ENCODE measurements at places on chromosomes 2 and 18.
A peak's percentile ranks its signal among the peaks of the same experiment; 100 is the strongest.

- peak; percentile 20 for DNase-seq
Observed at GRCh38 chr2:179239195-179239594, 25.4 kb downstream of the SESTD1 start.

GRCh38 chr18:73235491-73235890, 367.7 kb upstream of the NETO1 start:
- peak; percentile 87 for DNase-seq

- no peak for DNase-seq
Observed at GRCh38 chr2:239954166-239955086, 70.7 kb downstream of the NDUFA10 start.

DNA sequence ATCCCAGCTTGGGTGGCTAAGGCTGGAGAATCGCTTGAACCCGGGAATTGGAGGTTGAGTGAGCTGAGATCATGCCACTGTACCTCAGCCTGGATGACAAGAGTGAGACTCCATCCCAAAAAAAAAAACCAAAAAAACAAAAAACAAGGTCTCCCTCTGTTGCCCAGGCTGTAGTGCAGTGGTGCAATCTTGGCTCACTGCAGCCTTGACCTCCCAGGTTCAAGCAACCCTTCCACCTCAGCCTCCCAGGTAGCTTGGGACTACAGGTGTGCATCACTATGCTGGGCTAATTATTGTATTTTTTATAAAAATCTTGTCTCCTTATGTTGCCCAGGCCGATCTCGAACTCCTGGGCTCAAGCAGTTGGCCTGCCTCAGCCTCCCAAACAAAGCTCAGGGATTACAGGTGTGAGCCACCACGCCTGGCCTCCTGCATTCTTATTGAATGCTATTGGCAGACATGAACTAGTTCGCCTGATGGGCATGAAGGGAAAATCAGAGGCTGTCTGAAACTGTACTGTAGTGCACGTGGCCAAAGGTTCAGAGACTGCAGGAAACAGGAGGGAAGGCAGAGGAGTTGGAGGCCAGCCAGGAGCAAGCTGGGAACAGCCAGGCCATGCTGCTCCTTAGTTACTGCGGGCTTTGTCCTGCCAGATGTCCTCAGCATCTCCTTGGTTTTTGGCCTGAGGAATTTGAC, 16.0 kb upstream of the ASXL2 start:
- peak; percentile 8 for DNase-seq

DNA sequence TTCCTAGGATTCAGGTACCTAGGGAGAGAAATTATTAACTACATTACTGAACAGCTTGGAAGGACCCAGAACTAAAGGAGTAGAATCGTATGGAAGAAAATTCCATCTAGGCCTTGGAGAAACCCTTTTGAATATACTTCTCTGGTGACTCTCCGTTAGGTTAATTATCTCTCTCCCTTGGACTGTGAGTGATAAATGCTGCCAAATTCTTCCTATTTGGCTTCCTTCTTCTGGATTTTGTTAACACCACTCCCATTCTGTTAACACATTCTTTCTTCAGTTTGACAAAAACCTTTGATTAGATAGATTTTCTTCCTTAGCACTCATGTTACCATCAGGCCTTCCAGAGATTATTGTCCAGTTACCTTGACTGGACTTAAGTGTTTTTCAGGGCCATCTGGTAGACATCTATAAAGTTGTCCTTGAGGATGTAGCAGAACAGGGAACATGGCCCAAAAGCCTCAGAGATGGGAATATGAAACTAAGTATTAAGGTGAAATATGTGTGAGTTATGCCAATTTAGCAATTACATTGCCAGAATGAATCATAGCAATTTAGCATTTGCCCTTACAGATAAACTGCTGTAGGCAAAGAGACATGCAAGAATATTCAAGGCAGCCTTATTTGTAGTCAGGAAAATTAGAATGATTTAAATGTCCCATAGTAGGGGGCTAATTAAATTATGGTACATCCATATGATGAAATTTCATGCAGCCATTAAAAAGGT, 6.7 kb downstream of the CYP27A1 start:
- DNase-seq, result no peak

GRCh38 chr2:23489471-23490322, 104.7 kb downstream of the KLHL29 start:
- DNase-seq, result no peak

DNA sequence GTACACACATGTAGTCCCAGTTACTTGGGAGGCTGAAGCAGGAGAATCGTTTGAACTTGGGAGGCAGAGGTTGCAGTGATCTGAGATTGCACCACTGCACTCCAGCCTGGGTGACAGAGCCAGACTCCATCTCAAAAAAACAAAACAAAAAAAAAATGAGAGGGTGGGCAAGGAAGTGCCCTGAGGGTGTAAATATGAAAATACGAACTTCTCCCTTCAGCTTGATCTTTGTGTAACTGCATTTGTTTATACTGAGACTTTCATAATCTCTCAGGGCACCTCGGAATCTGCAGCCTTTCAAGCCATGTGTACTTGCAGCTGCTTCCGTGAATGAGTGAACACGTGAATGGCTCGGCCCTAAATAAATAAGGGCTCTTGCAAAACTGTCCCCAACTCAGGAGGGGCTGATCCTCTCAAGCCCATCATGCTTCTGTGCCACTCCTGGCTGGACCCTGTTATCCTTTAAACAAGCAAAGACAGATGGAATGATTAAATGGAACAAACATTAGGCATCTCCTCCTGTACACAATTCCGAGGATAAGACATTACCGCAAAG, 96.8 kb downstream of the BOD1L2 start:
- no peak for DNase-seq

DNA sequence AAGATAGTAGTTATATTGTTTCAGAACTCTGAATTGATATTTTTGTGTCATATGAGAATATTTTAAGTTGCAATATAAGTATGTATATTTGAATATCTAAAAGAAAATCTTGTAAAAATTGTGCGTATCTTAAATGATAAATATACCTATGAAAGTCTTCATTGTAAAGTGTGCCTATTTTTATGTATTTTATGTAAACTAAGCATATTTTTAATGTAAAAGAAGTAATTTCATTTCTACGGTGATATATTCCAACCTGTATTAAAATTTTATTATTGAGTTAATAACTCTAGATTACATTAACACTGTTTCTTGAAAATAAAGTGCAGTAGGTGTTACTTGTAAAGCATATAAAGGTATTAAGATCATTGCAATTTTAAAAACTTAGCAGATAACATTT, 233.4 kb downstream of the PHLPP1 start:
- DNase-seq, result no peak

DNA sequence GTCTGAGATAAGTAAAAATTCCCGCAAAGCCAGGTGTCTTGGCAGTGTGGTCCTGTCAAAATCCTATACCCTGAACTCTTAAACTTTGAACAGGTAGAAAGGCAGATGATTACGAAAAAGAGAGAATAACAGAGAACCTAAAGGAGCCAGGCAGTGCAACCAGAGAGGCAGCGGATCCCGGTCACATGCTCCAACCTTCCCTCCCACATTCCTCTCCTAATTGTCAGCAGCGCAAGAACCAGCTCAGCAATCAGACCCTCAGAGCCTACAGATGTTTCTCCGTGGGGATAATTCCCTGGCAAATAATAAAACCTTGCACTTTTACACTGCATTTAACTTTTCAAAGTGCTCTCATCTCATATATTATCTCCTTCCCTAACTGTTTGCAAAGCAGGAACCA, 124.8 kb downstream of the EPHA4 start:
- peak; percentile 54 for DNase-seq

DNA sequence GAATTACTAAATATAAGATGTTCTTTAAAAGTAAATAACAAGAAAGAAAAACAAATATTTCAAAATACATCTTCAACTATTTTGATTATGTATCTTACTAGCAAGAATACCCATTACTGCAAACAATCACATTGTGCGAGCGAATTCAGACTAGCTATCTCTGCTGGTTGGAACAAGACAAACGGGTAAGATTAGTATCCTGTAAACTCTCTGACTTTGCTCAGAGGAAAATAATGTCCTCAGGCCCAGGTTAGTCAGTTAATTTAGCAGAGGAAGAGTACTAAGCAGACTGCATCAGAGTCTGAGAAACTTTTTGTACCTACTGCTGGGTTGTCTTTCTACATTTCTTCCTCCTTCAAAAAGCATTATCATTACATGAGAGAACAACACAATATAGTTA, 50.4 kb upstream of the MCM6 start:
- DNase-seq, result no peak

- no peak for DNase-seq
Observed at GRCh38 chr2:30663806-30664205, 143.4 kb downstream of the CAPN13 start.

DNA sequence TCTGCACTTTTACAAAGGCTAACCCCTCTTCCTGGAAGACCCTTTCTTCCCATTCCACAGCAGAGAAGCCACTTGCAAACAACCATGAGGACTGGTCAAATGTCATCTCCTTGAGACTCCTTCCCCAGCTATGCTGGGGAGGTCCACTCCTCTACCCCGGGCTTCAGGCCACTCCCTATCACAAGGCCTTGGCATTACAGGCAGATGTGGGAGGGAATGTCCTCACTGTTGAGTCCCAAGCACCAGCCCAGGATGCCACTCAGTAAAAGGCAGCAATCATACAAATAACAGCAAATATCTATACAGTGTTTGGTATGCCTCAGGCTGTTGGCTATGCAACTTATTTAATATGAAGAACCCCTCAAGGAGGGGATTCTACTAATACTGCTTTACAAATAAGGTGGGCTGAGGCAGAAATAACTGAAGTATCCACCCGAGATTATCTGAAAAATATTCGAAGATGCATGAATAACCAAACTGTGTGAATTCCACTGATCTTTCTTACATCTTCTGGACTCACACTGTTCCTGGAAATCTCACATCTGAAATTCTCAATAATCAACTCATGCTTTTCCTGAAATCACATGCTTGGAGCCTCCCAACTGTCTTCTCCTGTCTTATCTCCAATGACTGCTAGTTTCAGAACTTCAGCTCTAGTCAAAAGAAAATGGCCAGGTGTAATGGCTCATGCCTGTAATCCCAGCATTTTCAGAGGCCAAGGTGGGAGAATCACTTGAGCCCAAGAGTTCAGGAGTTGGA, 226.3 kb downstream of the TCF4 start:
- no peak for DNase-seq

- no peak for DNase-seq
Observed at GRCh38 chr2:46537624-46538295, 58.4 kb downstream of the TMEM247 start.

DNA sequence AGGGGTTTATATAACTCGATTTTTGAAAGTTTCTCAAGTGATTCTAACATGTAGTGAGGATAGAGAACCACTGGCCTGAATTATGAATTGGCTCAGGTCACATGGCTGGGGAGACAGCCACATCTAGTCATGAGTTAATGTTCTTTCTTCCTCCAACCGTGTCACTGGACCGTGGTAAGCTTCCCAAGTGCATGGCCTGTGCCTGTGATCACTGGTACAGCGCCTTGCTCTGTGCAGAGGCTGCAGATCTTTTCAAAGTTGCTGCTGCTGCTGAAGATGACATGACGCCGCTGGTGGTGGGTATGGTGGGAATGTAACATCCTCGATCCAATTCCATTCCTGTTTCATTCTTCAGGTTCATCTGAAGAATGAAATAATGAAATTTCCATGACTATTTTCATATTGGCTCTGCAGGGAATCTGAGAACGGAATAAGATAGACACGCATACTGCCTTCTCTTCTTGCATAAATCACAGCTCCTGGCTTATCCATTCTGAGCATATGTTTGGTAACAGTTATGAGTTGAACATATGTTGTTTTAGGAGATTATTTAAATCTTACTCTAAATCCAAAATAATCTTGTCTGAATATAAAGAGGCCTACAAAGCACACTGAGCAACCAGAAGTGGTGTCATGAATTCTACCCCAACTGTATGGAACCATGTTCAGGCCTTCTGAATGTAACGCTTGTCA, 100.5 kb upstream of the THSD7B start:
- DNase-seq, result no peak

GRCh38 chr2:177252808-177253531, 11.6 kb downstream of the NFE2L2 start:
- DNase-seq, result no peak

DNA sequence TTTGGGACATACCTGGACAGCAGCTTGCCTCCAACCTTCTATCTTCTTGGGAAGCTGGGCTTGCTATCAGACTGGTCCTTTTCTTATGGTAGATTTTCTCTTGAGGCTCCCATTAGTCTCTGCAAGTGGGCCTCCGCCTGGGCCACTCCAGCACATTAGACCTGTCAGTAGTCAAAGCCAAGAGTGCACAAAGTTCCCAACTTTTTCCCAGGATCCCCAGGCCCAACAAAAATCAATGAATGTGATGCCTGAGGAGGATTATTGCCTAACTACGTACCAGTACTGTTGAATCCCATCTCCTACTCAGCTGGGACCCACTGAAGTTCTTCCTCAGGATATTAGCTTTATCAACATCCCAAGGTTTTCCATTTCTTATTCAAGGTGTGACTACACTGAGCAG, 51.7 kb downstream of the PROC start:
- no peak for DNase-seq

- DNase-seq, result peak; percentile 25
Observed at GRCh38 chr2:162293122-162293786, 25.2 kb downstream of the IFIH1 start.

DNA sequence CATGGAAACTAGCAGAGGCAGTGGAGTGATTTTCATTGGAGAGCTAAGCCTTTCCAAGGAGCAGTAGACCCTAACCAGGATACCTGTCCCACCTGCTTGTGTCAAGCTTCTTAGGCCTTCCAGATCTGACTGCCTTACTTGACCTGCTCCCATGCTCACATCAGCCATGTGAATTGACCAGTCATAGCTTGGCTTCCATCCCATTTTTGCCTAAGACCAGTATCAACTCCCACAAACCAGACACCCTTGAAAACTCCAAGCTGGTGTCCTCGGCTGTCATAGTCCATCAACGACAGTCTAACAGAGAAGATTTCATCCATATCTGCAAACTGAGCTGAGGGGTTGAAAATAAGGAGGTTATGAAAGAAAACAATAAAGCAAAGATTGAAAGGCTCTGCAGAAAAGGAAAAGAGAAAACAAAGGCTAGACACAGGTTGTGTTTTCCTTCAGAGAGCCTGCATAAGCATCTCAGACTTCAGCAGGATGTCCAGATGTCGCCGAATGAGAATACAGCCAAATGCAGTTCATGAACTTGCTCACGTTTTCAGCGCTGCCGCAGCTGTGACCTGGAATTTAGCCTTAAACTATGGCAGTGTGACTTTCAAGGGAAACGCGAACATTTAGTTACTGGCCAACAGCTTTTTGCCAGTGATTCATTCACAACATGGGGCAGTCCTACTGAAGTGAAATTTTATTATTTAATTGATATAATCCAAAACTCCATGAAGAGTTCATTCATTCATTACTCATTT, 868.1 kb upstream of the ID2 start:
- peak; percentile 21 for DNase-seq

GRCh38 chr2:769771-770170, 92.6 kb upstream of the TMEM18 start:
- peak; percentile 34 for DNase-seq

GRCh38 chr2:148656516-148656915, 12.0 kb downstream of the EPC2 start:
- no peak for DNase-seq

GRCh38 chr2:56806924-56807323, 623.1 kb downstream of the CCDC85A start:
- no peak for DNase-seq

DNA sequence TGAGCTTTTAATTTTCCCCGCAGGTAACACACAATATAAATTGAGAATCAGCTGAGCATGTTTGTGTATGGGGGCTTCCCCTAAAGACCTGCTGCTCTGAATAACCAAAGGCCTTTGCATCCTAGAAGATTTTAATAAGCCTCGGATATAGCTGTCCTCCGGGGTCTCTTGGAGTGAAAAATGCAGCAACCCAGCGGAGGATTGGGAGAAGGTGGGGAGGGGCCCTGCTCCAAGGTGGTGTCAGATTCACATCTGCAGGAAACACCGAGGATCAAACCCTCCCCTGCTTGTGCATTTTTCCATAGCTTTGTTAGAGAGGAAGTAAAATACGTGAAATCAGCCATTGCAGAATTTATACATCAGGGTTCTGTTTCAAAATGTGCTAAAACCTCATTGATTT, 63.0 kb upstream of the OTOF start:
- DNase-seq, result no peak
